ENCODE measurements at places on chromosomes 2 and 18.
A peak's percentile ranks its signal among the peaks of the same experiment; 100 is the strongest.

- DNase-seq = no peak
Observed at GRCh38 chr2:51813247-51813646, 781.3 kb upstream of the NRXN1 start.

DNA sequence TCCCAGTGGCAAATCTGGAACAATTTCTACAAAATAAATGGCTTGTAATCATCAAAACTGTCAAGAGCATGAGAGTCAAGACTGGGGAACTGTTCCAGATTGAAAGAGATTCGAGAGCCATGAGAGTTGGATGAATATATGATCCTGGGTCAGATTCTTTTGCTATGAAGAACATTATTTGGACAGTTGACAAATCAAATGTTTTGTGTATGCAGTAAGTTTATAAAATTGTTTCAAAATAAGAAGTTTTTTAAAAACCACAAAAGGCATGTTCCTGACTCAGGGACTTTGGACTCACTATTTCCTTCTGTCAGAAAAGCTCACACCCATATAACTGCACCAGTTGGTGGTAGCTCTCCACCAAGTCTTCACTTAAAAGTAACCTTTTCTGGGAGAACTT is 38.5 kb downstream of the ROCK2 start:
- DNase-seq = peak; percentile 48

DNA sequence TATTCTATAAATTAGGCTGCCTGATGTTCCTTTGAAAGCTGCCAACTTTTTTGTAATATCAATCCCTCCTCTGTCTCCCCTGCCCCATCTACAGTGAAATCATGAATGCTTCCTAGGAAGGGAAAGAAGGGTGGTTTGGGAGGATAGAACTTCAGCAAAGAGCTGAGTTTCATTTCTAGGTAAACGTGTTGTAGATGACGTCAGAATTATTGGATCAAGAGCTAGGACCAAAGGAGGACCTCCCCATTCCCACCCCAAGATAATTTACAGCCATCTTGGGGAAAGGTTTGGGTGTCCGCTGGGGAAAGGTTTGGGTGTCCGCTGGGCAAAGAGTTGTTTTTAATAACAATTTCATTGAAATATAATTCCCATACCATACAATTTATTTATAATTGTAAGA is 11.2 kb upstream of the ANKRD53 start:
- DNase-seq = no peak

- no peak for DNase-seq
Observed at GRCh38 chr18:77857678-77858655, 608.3 kb downstream of the GALR1 start.

GRCh38 chr2:98561902-98562695 is 46.2 kb downstream of the COA5 start:
- no peak for DNase-seq

DNA sequence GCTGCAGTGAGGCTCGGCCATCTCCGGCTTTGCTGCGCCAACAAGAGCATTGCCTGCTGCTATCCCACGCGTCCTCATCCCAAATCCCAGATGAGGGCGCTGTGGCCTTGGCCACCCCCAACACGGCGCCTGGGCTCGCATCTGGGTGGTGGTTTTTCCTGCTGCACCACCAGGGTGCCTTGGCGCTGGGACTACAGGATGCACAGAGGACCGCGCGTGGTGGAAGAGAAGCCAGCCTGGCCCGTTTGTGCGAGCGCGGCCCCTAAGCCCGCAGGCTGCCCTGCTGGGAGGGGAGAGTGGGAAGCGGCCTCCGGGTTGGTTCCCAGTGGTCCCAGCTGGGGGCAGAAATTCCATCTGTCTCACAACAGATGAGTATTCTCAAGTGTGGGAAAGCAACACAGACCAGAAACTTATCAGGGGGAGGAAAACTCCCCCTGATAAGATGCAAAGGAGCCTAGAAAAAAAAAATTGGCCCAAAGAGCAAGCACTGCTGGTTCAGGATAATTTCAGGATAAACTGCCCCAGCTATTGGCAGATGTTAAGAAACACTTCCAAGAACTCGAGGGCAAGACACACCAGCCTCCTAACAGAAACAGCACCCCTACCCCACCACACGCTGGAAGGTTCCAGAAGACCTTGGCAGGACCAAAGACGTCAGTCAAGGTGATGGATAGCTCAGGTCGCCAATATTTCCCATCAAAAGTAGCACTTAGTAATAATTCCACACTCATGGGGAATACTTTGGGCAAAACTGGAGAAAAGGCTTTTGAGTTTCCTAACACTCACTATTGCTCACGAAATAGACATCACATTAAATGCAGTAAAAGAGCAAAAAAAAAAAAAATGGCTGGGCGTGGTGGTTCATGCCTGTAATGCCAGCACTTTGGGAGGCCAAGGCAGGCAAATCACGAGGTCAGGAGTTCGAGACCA is 152.1 kb downstream of the PXDN start:
- DNase-seq = no peak

Measured in forelimb muscle (tissue), 1 donor.